ENCODE measurements at places on chromosomes 1 and 21.

GRCh38 chr1:212293579-212293978 lies 8.4 kb downstream of the PPP2R5A start:
- no peak for DNase-seq

DNA sequence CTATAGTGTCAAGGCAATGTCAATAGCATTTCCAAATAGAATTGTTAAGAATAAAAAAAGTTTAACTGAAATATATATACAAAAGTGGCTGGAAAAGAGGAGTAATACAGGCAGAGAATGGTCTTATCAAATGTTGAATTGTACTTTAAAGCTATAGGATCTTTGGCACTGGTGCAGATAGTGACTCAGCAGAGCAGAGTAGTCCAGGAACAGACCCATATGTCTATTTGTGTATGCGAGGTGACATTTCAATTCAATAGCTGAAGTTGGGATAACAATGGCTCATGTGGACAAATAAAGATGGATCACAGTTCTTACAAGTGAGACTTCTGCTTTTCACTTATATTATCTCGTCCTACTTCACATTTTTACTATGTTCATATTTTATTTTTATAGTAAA lies 543.0 kb upstream of the B3GALT2 start:
- no peak for DNase-seq

DNA sequence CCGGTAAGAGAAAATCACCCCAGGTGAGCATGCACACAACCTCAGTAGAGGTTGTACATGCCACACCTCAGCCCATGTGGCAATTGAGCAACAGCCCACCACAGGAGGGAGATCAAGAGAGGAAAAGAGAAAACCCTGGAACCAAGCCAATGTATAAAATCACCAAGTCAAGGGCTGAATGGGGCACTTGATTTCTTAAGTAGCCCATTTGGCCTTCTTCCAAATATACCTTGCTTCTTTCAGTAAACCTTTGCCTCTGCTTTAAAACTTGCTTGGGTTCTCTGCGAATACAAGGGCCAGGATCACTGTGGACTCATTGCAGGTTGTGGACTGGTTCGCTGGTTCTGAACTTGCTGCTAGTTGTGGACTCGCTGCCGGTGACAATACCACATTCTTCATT lies 1814.0 kb downstream of the PLA2G4A start:
- no peak for DNase-seq

DNA sequence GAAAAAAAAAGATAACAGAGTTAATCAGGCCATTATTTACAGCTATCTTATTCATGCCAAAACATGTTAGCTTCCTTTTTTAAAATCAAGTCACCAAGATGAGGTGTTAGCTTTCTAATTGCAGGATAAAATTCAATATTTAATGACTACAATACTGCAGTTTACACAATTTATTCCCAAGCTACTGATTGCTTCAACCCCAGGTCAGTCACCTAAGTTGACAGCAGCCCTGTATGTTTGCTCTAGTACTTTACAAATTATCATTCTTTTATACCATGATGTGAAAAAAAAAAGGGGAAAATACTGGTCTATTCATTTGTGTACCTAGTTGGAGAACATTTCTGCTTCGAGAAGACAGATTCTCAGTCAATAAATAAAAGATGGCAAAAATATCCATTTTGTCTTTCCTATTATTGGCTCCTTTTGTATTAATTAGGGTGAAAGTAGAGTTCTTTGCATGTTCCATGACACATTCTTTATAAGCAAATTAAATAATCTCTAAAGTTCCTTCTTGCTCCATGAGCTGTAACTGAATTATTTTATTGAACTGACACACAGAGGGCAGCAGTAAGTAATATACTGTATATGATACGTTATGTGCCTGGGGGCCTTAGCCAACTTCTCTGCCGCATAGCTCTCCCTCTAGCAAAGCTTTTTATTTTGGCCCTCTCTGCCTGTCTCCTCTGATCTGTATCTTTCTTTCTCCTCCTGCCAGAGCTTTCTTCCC lies 48.0 kb downstream of the DIPK1A start:
- DNase-seq: no peak

- no peak for DNase-seq
Observed at GRCh38 chr21:16838331-16838730, 674.5 kb upstream of the CXADR start.

DNA sequence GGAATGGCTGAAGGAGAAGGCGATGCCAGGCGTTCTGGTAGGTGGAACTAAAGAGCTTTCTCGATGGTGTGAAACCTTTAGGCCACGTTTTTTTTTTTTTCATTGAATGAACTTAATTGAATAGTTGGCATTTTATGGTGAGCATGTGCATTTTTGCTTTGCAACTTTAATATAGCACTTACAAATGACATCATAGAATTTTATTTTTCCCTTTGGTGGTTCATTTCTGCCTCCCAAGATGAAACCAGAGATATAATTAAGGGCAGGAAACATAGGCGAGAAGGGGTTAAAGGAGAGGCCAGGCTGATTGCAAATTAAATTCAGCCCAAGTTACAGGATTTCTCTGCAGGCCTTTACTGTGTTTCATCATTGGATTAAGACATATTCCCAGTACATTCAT lies 85.5 kb upstream of the L1TD1 start:
- no peak for DNase-seq

GRCh38 chr1:54701996-54702395 lies 13.7 kb upstream of the TTC4 start:
- DNase-seq: no peak
